T-helper 17 cell (primary cell): ENCODE measurements at places on chromosomes 6 and 20.

DNA sequence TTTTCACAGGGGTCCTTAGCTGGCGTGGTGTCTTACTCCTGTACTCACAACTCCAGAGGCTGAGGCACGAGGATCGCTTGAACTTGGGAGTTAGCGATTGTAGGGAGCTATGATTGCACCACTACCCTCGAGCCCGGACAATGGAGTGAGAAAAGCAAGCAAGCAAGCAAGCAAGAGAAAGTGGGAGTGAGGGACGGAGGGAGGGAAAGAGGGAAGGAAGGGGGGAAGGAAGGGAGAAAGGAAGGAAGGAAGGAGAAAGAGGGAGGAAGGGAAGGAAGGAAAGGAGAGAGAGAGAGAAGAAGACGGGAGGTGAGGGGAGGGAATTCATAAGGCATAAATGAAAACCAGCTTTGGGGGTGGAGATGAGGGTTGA, 120.5 kb downstream of the TRIM27 start:
- no peak for DNase-seq

GRCh38 chr6:100892693-100893092, 11.6 kb upstream of the ASCC3 start:
- DNase-seq: no peak

DNA sequence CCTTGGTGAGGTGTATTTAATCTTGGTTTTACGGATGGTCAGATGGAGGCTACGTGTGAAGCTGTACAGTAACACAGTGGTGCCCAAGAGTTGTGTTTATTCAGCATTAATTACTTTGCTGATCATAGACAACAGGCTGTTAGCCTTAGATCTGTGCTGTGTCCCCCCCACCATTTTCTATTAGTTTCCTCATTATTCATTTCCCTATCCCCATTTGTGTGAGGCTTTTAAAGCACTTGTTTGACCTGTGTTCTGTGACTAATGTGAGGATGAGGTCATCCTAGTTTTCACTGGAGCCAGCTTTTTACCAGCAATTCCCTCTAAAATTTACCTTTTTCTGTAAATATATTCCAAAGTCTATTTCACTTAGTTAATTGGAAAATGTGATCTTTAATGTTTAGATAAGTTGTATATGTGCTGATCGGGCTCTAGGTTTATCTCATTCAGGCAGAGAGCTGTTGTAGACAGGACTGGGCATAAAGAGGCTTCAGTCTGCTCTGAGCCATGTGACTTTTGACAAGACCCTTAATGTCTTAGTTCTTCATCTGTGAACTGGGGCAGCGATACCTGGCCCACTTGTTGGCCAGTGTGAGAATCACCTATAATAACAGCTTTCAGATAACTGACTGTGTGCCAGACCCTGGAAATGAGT, 8.4 kb downstream of the MAPRE1 start:
- DNase-seq: no peak

DNA sequence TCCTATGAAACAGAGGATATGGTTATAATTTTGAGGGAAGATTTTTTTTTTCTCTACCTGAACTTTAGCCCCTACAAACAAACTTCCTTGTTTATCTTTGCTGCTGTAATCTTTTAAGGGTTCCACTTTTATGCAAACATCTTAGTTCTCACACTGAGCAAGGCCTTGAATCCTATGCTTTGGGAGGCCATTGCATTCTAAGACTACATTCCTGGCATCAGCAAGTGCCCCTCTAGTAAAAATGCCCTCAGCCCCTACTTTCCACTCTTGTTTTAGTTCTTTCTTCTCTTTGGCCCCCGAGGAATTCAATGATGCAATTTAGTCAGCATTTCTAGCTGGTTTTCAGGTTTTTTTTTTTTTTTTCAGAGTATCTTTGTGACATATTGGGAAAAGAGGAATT, 8.1 kb upstream of the AHI1 start:
- DNase-seq: no peak

- DNase-seq: no peak
Observed at GRCh38 chr6:118537574-118537973, 10.5 kb upstream of the PLN start.

GRCh38 chr6:129634411-129635230, 75.4 kb downstream of the ARHGAP18 start:
- DNase-seq: no peak

DNA sequence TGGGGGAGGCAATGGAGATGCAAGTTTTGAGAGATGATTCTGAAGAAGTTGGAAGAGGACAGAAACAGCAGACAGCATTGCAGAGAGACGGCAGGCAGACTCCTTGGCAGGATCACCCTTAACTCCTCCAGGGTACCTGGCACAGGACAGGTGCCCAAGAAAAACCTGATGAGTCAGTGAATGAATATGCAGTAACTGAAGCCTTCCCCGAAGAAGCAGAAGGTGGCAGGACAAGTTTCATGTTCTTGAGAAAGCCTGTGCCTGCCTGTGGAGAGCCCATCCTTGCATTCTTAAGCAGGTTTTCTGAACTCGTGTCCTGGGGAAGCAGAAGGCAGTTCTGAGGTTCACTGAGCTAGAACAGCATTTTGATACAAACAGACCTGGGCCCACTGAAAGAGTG, 79.6 kb upstream of the SASH1 start:
- no peak for DNase-seq

DNA sequence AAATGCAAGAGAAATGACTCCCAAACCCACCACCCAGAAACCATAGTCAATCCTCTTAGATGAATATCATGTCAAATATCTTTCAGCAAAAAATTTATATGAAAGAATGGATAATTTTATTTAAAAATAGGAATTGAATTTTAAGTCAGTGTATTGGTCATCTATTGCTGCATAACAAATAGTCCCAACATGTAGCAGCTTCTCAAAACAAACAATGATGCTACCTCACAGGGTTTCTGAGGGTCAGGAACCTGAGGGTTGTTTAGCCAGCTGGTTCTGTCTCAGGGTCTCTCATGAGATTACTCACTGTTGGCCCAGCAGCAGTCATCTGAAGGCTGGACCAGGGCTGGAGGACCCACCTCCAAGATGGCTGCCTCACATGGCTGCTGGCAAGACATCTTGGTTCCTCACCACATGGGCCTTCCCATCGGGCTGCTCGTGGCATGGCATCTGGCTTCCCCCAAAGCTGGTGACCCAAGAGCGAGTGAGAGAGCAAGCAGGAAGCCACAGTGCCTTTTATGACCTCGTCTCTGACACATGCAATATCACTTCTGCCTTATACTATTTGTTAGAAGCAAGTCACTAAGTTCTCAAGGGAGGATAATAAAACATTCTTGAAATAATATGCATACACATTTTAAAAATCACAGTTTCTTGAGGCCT, 36.3 kb downstream of the BANF2 start:
- no peak for DNase-seq

GRCh38 chr6:1906014-1906413, 296.3 kb downstream of the FOXC1 start:
- DNase-seq: no peak

- DNase-seq: no peak
Observed at GRCh38 chr6:78383968-78384367, 483.4 kb upstream of the IRAK1BP1 start.

DNA sequence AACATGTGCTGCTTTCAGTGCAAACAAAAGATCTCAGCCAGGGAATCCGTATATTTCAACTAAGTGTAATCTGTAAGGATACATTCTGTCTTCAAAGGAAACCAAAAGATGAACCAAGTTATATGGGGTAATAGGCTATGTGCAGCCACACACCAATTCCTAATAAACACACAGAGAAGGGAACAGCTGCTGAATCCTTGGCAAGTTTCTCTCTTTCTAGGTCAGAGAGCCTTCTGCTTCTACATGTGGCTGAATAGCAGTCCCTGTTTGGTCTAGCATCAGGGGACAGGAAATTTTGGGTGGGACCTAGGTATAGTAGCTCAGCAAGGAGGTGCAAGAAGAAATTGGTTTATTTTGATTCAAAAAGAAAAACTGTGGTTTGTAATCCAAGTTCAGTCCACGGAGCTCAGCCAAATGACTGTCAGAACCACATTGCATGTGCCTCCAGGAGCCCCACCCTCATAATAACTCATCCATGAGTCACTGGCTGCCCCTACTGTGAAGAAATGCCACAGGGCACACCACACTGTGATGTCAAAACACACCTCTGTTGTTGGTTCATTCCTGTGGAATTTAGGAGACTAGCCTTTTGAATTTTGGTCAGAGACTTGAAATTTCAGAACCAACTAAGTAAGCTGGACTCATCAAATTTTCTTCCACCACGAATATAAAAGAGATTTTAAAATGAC, 21.1 kb downstream of the SPTLC3 start:
- DNase-seq: no peak

DNA sequence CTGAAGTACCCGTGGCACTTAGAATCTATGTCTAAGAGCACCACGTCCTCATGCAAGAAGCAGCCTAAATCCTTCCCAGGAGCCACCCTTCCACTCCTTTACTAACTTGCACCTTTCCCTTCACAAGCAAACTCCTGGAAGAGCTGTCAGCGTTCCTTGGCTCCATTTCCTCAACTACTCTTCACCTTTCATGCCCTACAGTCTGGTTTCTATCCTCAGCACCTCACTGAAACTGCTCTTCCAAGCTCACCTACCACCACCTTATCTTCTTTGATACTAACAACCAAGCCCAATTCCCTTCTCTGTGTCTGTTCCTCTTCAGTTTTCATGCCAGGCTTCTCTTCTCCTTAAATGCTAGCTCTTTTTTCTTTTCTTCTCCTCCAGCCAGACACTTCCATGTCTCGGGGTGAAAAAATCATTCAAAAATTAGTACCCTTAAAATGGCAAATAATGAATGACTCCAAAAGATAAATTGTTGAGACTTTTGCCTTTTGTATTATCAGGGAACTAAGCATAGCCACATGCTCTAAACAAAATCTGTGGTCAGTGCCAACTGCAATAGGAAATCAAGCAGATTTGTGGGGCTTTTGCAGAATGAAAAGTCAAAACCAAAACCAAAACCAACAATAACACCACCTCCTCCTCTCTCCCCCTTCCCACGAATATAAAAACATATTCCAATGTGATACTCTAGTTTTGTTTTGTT, 149.6 kb upstream of the KCNK16 start:
- no peak for DNase-seq

- no peak for DNase-seq
Observed at GRCh38 chr20:33589059-33589458, 73.1 kb upstream of the C20orf144 start.

DNA sequence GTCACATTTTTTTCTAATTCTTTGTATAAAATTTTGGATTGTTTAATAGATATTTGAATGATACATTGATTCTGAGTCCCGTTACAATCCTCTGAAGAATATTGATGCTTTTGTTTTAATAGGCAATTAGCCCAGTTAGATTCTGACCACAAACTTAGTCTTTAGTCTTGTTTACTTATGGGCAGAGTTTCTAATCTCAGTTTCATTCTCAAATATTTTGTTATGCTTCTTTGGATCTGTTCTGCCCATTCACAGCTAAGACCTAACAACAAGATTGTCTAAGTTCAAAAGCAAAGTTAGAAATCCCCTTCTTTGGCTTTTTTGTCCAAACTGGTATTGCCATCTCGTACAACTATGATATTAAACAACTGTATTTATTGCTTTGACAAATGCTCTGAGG, 58.0 kb downstream of the TBXT start:
- DNase-seq: no peak

- no peak for DNase-seq
Observed at GRCh38 chr6:41909727-41910126, 11.2 kb downstream of the MED20 start.

GRCh38 chr6:5809450-5809849, 197.3 kb downstream of the NRN1 start:
- DNase-seq: no peak

DNA sequence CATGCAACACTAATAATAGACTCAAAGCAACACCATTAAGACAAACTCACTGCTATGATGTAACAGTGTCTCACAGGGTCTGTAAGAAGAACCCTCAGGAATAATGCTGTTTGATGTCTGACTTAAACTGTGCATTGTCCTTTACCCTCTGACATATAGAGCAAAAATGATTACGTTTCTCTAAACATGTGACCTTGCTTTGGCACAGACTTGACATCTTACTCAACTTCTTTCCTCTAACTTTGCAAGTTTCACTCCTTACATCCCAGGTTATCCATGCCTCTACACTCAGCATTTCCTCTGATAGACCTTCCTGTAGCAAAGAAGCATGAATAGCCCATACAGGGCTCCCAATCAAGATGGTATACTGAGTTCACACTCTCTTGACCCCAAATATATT, 252.7 kb downstream of the UST start:
- DNase-seq: no peak

DNA sequence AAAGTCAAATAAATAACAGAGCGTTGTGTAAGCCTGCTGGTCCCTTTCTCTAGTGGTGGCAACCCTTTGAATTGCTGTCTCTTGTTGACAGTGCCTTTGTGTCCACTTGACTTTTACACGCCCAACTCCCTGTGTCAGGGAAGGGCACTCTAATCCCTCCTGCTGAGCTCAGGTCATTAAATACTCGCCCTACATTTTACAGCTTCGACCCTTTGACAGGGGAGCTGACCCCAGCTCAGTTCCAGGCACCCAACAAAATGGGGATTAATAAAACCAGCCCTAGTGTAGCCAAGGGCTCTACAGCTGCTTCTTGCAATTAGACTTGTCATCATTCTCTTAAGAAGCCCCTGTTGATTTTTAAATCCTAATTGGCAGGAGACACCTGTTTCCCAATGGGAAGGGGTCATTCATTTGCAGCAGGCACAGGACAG, 308.2 kb downstream of the EYA4 start:
- no peak for DNase-seq

DNA sequence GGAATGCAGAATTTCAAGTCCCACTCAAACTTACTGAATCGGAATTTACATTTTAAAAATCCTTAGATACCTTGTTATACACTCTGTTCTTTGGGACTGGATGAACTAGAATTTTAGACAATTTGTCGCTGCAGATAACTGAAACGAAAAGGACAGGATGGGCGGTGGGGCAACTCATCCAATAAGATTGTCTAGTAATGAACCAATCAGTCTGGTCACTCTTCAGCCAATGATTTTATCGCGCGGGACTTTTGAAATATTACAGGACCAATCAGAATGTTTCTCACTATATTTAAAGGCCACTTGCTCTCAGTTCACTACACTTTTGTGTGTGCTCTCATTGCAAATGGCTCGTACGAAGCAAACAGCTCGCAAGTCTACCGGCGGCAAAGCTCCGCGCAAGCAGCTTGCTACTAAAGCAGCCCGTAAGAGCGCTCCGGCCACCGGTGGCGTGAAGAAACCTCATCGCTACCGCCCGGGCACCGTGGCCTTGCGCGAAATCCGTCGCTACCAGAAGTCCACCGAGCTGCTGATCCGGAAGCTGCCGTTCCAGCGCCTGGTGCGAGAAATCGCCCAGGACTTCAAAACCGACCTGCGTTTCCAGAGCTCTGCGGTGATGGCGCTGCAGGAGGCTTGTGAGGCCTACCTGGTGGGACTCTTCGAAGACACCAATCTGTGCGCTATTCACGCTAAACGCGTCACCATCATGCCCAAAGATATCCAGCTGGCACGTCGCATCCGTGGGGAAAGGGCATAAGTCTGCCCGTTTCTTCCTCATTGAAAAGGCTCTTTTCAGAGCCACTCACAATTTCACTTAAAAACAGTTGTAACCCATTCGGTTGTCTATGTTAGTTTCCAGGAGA, 41.9 kb upstream of the HFE start:
- peak; percentile 49 for DNase-seq
